ENCODE measurements at places on chromosomes 7 and 10.
A peak's percentile ranks its signal among the peaks of the same experiment; 100 is the strongest.

DNA sequence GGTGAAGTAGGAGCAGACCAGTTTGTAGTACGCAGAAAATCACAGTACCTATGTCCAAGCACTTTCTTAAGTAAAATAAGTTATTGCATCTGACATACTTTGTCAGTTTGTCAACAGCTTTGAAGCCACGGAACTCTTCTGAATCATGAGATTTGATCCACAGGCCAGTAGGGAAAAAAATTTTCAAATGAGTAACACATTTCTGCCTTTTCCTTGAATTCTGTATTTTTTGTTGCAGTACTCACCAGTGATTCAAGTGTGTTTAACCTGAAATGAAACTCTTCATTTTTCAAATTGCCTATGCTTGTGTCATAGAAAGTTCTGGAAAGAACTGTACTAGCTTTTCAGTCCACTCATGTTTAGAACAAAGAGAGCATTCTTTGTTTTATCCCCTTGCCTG is 337.7 kb downstream of the GATA3 start:
- DNase-seq = no peak

- DNase-seq = peak; percentile 64
Observed at GRCh38 chr10:93062514-93063143, 2.0 kb downstream of the CYP26C1 start.

DNA sequence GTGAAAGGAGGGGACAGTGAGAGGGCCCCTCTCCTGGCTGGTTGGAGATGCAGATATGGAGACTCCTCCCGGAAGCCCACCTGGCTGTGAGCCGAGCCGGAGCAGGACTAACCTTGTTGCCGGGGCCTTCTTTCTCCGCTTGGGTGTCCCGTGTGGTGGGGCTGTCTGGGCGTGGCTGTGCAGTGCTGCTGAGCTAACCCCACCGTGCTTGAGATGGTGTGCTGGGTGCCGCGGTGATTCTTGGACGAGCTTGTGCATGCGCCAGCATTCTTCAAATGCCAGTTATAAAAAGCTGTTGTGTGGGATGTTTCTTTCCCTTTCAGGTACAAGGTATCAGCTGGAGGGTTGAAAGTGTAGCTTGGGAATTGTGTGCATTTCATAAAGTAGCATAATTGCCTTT is 48.8 kb downstream of the DAGLB start:
- no peak for DNase-seq

GRCh38 chr10:51669041-51669440 is 30.4 kb downstream of the CSTF2T start:
- DNase-seq = no peak

Measured in MG63 (cell line).